ENCODE measurements at places on chromosomes 7 and 10. TPM values are rescaled to one million over a fixed set of nuclear protein-coding genes. Genes with fewer than 3 reads are reported as not detected.
A peak's percentile ranks its signal among the peaks of the same experiment; 100 is the strongest.

GRCh38 chr7:158830211-158830723 lies 958 bp upstream of the ESYT2 start:
- peak overlapping the region; percentile 94 for H3K27ac ChIP-seq
- H3K4me1 ChIP-seq: peaks cover 40% of the 10 kb centered on the region
- peak overlapping the region; percentile 96 for H3K4me3 ChIP-seq
- no peaks in the 10 kb centered on the region for H3K27me3 ChIP-seq

DNA sequence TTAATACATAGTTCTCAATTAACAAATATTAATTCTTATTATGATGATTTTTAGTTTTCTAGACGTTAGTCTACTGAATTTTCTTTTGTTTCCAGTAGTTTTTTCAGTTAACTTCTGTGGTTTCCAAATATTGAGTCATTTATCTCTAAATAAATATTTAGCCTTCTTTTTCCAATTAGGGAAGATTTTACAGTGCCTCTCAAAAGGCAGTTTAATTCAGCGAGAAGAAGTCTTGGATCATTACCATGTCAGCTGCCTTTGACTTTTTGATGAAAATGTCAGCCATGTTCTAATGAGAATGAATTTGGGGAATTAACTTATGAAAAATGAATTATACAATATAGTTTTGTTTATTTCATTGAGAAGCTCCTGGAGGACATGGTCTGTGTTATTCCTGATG lies 90.0 kb downstream of the CDK14 start:
- no peak for DNase-seq
- H3K4me1 ChIP-seq: no peaks in the 10 kb centered on the region
- H3K4me3 ChIP-seq: no peak overlapping the region
- no peak overlapping the region for H3K27ac ChIP-seq
- no peaks in the 10 kb centered on the region for H3K36me3 ChIP-seq
- H3K27me3 ChIP-seq: no peaks in the 10 kb centered on the region

DNA sequence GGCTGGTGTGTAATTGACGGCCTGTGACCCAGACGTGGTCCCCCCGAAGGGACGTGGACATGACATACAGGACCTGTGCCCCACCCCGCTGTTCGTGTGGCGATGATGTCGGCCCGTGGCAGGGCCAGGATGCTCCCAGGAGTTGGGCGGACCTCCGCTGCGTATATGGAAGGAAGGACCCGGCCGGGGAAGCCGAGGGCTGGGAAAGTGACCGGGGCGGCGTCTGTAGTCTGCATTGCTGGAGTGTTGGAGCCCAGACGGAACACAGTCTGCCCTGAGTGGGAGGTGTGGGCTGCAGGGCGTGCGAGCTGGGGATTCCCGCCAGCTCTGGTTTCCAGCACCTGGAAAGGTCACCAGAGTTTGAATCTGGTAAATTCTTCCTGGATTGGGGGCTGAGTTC lies 45.0 kb upstream of the FOXL3 start:
- H3K27me3 ChIP-seq: no peaks in the 10 kb centered on the region
- DNase-seq: no peak
- peaks cover 8% of the 10 kb centered on the region for H3K4me1 ChIP-seq
- H3K27ac ChIP-seq: no peak overlapping the region
- H3K4me3 ChIP-seq: no peak overlapping the region

Gene FAM25C
- not detected for total RNA-seq

Gene AKR1C4
- not detected for total RNA-seq

Gene HOXA3
- total RNA-seq: not detected

All from heart right ventricle (tissue), 16 donors.